Activated CD8-positive, alpha-beta T cell treated with anti-CD3 and anti-CD28 coated beads for 36 hours (primary cell): ENCODE measurements at places on chromosomes 11 and 22. TPM values are rescaled to one million over a fixed set of nuclear protein-coding genes. Genes with fewer than 3 reads are reported as not detected.

The ELMOD1 gene
- total RNA-seq, result not detected

The OR52N4 gene
- 1.1 TPM for total RNA-seq

The TRIM49 gene
- not detected for total RNA-seq

The ALDH3B2 gene
- not detected for total RNA-seq

The MAPK8IP2 gene
- total RNA-seq, result 0.11 TPM

The OR8G5 gene
- total RNA-seq, result not detected

DNA sequence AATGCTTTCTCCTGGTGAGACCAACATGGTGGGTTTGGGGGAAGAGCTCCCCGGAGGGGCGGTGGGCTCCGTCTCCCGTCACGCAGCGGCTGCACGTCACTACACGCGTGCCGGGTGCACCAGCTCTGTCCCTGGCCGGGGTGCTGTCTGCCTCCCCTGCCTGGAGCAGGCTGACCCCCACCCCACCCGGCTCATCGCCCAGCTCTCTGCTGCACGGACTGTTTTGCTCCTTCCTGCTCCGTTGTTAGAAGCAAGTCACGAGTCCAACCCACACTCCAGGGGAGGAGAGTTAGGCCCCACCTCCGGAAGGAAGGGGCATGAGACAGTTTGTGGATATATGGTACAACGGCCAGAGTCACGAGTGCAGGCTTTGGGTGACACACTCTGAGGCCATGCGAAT lies 364.9 kb downstream of the BRD1 start:
- no peak overlapping the region for H3K27ac ChIP-seq
- no peaks in the 10 kb centered on the region for H3K36me3 ChIP-seq
- H3K27me3 ChIP-seq, result peaks cover 5% of the 10 kb centered on the region

GRCh38 chr11:60919956-60920355 lies 4.3 kb upstream of the TMEM132A start:
- peaks cover 50% of the 10 kb centered on the region for H3K4me1 ChIP-seq
- DNase-seq, result no peak
- H3K27me3 ChIP-seq, result no peaks in the 10 kb centered on the region
- H3K27ac ChIP-seq, result no peak overlapping the region

DNA sequence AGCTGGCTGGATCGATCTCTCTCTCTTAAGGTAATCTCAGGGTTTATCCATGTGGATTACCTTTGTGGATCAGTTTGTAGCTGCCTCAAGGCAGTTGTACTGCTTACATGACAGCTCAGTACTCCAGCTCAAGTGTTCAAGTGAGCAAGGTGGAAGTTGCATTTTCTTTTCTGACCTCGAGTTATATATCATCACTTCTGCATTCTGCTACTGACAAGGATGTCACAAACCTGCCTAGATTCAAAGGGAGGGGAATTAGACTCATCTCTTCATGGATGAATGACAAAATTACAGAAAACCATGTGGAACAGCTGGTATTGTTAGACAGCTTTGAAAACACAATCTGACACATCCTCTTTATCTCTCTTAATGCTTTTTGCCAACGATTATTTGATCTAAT lies 6.1 kb upstream of the TCN2 start:
- no peaks in the 10 kb centered on the region for H3K27me3 ChIP-seq
- H3K27ac ChIP-seq, result no peak overlapping the region
- H3K4me3 ChIP-seq, result no peak overlapping the region
- H3K4me1 ChIP-seq, result peaks cover 5% of the 10 kb centered on the region
- no peak for DNase-seq

- H3K27ac ChIP-seq, result no peak overlapping the region
- peaks cover 28% of the 10 kb centered on the region for H3K27me3 ChIP-seq
- H3K36me3 ChIP-seq, result no peaks in the 10 kb centered on the region
- H3K4me1 ChIP-seq, result no peaks in the 10 kb centered on the region
- H3K4me3 ChIP-seq, result no peak overlapping the region
These were observed 29.4 kb upstream of the SLN start for GRCh38 chr11:107741044-107741823.

GRCh38 chr11:122160841-122161590 lies 45.0 kb upstream of the BLID start:
- peaks cover 5% of the 10 kb centered on the region for H3K4me1 ChIP-seq

GRCh38 chr22:18012531-18012930 lies 11.8 kb downstream of the MICAL3 start:
- no peak for DNase-seq
- H3K4me3 ChIP-seq, result no peak overlapping the region
- H3K36me3 ChIP-seq, result no peaks in the 10 kb centered on the region
- H3K27me3 ChIP-seq, result no peaks in the 10 kb centered on the region
- no peaks in the 10 kb centered on the region for H3K4me1 ChIP-seq
- no peak overlapping the region for H3K27ac ChIP-seq

DNA sequence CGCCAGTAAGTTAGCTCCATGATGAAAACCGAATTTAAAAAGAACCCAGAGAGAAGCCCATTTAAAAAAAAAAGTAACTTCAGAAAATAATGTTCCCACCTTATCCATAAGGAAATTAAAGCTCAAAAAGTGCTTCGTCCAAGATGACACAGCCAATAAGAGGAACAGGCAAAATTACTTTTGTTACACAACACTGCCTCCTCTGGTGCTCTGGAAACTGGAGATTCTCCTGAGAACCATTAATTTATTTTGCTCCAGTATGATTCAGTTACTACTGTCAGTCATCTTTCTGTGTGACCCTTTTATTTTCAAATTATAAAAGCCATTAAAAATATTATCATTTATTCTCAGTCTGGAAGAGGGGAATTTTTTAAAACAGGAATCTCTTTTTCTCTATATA lies 2.0 kb downstream of the IFT27 start:
- no peak overlapping the region for H3K4me3 ChIP-seq
- no peaks in the 10 kb centered on the region for H3K27me3 ChIP-seq
- DNase-seq, result no peak
- peaks cover 2% of the 10 kb centered on the region for H3K36me3 ChIP-seq
- no peak overlapping the region for H3K27ac ChIP-seq

GRCh38 chr11:81870066-81870412 lies 863.6 kb downstream of the FAM181B start:
- H3K27ac ChIP-seq, result peak overlapping the region; percentile 99
- peaks cover 56% of the 10 kb centered on the region for H3K4me1 ChIP-seq
- H3K36me3 ChIP-seq, result peaks cover 7% of the 10 kb centered on the region
- peaks cover 2% of the 10 kb centered on the region for H3K27me3 ChIP-seq

DNA sequence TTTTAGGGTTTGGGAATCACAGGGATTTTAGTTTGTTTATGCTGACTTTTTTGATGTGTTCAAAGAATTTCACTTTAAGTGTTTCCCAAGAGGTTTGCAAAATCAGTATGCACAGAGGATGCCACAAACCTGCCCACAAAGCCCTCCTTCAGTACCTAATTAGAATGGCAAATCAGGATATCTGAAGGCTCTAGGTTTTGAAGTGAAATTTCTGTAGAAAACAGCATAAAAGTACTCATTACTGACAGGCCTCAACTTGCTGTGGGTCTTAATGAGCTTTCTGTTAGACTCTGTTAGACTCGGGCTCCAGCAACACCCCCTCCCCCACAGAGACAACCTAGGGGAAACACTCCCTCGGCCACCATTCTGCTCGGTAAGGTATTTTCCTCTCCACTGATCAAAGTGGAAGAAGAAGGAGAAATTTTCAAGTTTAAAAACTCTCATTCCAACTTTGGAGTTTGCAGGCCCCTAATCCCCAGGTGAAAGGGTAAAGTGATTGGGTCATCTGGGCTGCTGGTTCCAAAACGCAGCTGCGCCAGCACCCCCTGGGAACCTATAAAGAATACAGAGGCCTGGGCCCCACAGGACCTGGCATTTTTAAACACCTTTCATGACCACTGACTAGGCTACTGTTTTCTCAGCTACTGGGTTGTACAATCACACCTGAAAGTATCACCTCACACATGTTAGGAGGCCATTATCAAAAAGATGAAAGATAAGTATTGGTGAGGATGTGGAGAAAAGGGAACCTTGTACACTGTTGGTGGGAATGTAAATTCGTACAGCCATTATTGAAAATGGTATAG lies 67.5 kb downstream of the PLEKHA7 start:
- no peak overlapping the region for H3K4me3 ChIP-seq
- peaks cover 2% of the 10 kb centered on the region for H3K27me3 ChIP-seq
- peaks cover 6% of the 10 kb centered on the region for H3K4me1 ChIP-seq
- DNase-seq, result peak; percentile 28

GRCh38 chr22:23103199-23103954 lies 33.1 kb downstream of the GNAZ start:
- H3K27ac ChIP-seq, result no peak overlapping the region
- no peak overlapping the region for H3K4me3 ChIP-seq
- no peaks in the 10 kb centered on the region for H3K4me1 ChIP-seq
- no peaks in the 10 kb centered on the region for H3K36me3 ChIP-seq
- DNase-seq, result no peak

DNA sequence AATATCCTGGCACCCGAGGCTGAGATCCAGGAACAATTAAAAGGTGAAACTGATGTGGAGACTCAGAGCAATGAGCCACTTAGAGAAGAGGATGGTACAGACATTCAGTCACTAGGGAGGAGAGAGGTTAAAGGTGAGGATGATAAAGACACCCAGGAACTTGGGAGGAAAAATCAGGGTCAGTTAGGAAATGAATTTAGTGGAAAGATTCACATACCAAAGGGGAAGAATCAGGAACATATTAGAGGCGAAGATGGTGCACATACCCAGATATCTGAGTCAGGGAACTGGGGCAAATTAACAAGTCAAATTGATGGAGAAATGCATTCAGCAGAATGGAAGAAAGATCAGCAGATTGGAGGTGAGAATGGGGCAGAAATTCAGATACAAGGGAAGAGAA lies 4.1 kb upstream of the MEI1 start:
- no peaks in the 10 kb centered on the region for H3K36me3 ChIP-seq
- H3K27ac ChIP-seq, result no peak overlapping the region
- H3K27me3 ChIP-seq, result no peaks in the 10 kb centered on the region
- H3K4me1 ChIP-seq, result peaks cover 15% of the 10 kb centered on the region
- DNase-seq, result no peak

DNA sequence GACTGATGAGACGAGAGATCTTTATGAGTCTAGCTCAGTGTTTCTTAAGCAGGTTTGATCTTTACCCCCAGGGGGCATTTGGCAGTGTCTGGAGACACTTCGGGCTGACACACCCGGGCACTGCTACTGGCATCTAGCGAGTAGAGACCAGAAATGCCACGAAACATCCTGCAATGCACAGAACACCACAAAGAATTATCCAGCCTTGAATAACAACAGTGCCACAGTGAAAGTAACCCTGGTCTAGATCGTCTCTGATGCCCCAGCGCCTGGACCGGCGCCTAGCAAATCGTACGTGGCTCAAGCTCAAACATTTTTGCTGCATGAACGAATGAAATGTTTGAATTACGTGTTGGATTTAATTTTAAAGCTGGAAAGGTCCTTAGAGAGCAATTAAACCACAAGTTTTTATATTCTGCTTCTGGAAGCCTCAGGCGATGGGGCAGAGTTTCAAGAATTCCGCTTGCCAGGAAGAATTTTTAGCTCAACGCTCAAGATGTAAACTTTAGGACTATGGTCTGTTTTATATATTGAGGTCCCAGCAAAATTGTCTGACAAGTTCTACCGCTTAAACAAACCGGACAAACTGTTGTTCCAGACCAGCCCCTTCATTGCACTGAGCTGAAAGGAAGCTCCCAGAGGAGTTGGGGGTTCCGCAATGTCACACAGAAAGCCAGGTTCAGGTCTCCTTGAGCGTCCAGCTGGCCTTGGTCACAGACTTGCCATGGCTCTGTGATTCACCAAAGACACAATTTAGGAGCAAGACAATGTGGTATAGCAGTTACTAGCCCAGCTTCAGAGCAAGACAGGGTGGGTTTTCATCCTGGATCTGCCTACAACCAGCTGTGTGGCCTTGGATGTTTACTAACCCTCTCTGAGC lies 44.2 kb upstream of the SMTN start:
- no peak overlapping the region for H3K27ac ChIP-seq
- H3K4me1 ChIP-seq, result no peaks in the 10 kb centered on the region
- peaks cover 2% of the 10 kb centered on the region for H3K27me3 ChIP-seq
- DNase-seq, result no peak
- H3K36me3 ChIP-seq, result no peaks in the 10 kb centered on the region

- H3K27ac ChIP-seq, result peak overlapping the region; percentile 100
- no peaks in the 10 kb centered on the region for H3K27me3 ChIP-seq
- H3K36me3 ChIP-seq, result peaks cover 44% of the 10 kb centered on the region
- H3K4me1 ChIP-seq, result peaks cover 52% of the 10 kb centered on the region
- peak overlapping the region; percentile 98 for H3K4me3 ChIP-seq
- DNase-seq, result no peak
These were observed 1.4 kb downstream of the CEP57 start for GRCh38 chr11:95791709-95792033.

DNA sequence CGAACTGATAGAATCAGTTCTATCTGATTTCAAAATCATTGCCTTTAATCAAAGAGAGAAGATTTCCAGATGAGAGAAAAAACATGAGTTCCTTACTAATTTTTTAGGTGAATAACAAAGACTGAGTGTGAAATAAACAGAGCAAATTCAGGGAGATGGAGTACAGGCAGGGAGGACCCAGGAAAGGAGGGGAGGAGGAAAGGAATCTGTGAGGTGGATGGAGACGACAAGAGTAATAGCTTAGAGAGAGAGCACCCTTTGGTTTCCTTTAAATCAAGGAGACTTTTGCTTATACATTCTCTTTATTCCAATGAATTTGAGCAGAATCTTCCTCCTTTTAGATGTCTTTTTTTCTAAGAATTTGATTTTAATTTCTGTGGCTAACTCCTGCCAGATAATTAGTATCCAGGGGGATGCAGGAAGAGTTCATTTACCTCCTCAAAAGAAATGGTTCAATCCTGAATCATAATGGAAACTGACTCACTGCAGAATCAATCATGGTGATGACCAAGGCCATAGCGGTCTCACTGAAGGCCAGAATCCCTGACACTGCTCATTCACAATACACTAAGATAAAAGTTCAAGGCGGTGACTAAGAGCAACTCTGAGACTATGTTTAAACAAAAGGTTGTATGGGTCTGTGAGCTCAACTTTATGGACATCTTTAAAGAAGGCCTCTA lies 234.0 kb upstream of the ZC3H12C start:
- peaks cover 1% of the 10 kb centered on the region for H3K27me3 ChIP-seq
- no peak overlapping the region for H3K4me3 ChIP-seq
- no peaks in the 10 kb centered on the region for H3K36me3 ChIP-seq
- H3K27ac ChIP-seq, result no peak overlapping the region
- peaks cover 4% of the 10 kb centered on the region for H3K4me1 ChIP-seq
- no peak for DNase-seq

DNA sequence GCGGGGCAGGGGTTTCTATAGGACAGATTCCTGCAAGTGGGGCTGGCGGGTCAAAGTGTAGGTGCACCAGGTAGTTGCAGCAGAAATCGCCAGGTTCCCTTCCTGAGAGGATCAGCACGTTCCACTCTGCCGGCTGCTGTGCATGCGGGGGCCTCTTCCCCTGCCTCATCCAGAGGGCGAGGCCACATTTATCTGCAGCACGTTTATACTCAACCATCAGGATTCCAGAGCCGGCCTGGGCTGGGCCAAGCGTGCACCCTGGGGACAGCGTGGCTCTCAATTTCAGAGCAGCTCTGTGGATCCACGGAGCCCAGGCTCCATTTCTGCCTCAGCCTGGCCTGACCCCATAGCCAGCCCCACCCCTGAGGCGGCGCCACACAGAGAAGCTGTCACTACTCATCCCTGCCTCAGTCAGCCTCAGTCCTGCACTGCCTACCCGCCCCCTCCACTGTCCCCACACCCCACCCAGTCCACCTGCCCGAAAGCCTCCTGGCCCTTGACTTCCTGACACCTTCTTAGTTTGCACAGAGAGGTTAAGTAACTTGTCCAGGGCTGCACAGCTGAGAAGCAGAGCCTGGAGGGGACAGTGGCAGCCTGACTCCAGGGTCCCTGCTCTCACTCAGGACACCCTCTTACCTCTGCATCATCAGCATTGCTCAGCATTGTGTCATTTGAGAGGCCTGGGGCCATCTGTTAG lies 45.9 kb upstream of the RTL6 start:
- H3K27ac ChIP-seq, result no peak overlapping the region
- H3K27me3 ChIP-seq, result peaks cover 10% of the 10 kb centered on the region
- no peak for DNase-seq
- H3K36me3 ChIP-seq, result no peaks in the 10 kb centered on the region
- H3K4me1 ChIP-seq, result no peaks in the 10 kb centered on the region
